Femur (tissue), 1 donor: ENCODE measurements at places on chromosomes 4 and X.

DNA sequence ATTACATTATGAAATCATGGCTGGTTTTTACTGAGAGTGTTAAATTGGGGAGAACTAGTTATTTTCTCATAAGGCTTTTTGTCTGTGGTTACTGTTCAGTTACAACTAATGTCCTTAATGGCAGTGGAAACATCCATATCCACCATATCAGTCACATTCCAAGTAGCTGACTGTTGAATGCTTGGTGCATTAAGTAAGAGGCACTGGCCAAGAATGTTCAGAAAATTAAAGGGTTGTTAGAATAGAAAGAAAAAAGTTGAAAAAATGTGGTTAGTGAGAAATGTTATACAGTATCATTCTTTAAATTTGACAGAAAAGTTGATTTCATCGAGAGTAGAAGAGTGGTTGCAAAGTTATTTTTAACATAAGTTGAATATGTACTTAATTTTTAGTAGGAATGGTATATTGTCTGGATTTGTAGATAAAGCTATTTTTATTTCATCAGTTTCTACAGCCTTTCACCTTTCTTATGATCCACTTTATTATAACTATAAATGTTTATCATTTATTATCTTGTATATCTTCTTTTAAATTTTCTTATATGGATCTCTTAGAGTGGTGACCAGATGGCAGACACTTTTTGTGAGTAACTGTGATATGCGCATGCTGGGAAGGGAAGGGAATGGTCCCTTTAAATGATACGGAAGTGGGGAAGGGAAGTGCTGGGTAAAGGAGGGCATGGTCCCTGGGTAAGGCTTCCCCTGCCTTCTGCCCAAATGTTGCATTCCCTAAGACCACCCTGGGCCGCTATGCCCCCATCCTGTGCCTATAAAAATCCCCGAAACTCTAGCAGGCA lies 2407.1 kb downstream of the ARAP2 start:
- no peak for DNase-seq

DNA sequence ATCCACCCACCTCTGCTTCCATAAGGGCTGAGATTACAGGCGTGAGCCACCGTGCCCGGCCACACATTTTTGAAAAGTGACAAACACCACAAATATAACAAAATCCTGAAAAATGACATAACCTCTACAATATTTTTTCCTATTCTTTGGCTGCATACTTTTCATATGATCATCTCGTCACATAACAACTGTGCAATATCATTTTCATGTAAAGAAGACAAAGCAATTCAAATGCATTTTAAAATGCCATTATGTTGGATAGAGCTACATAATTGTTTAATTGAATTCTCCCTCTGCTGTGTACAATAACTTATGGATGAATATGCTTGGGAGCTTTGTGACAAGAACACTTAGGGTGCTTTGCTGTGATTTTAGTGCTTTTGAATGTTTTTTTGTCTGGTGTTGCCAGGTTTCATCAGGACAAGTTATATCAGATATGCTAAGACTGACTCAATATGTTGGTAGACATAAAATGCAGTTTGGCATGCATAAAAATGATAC lies 132.9 kb downstream of the CHIC2 start:
- DNase-seq, result no peak

DNA sequence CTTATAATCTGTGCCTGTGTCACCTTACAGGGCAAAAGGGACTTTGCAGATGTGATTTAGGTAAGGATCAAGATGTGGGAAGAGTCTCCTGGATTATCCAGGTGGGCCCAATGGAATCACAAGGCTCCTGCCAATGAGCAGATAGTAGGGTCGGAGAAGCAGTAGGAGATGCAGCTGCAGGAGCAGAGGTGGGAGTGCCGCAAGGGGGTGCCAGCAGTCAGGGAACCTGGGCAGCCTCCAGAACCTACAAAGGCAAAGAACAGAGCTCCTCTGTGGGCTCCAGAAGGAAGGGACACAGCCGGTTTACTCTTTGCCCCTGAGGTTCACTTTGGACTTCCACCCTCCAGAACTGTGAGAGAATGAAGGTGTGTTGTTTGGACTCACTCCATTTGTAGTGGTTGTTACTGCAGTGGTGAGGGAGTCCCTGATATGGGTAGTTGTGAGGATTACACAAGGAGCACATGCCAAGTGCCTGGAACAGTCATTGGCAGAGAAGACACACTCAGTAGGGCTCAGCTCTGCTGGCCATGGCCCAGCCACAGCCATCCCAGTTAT lies 318.5 kb downstream of the EVC2 start:
- no peak for DNase-seq

GRCh38 chrX:150405576-150405975 lies 42.5 kb downstream of the MAMLD1 start:
- no peak for DNase-seq

- DNase-seq, result no peak
Observed at GRCh38 chrX:125404667-125405160, 85.0 kb downstream of the TEX13C start.

DNA sequence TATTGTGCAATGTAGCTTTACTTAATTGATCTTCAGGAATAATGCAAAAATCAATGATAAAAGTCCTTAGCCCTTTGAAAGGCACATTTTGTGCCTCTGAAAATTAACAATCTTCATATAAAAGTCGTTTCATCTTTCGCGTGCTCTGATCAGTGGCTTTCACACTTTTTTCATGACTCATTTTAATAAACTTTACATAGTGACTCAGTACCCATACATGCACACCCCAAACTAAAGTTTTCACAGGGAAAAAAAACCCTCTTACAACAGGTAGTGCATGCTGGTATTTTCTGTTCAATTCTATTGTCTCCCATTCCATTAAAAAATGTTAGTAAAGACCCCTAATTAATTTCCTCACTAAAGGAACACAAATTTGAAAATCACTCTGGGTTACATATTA lies 21.5 kb downstream of the RWDD4 start:
- no peak for DNase-seq

GRCh38 chr4:7402526-7402925 lies 32.2 kb downstream of the PSAPL1 start:
- no peak for DNase-seq

DNA sequence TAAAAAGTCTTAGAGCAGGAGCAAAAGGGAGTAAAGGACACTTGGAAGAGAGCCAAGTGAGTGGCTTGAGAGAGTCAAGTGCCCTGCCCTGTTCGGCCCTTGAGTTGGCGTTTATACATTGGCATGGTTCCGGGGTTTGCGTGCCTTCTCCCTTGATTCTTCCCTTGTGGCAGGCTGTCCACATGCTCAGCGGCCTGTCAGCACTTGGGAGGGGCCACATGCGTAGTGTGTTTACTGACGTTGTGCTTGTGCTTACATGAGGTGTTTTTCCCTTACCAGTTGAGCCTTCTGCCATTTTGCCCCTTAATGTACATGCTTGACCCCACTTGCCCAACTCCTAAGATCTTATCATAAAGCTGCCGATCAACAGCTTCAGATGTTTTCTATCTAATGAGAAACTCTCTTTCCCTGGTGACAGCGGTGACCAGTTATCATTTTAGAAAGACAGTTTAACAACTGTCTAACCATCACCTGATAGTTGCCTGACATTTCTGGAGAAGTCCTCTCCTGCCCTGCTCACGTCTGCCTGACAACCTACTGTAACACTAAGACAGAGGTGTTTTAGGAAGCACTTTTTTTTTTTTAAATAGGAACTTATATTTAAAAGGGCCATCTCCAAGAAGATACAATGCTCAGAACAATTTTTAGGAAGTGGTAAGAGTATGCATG lies 49.5 kb upstream of the GC start:
- no peak for DNase-seq

DNA sequence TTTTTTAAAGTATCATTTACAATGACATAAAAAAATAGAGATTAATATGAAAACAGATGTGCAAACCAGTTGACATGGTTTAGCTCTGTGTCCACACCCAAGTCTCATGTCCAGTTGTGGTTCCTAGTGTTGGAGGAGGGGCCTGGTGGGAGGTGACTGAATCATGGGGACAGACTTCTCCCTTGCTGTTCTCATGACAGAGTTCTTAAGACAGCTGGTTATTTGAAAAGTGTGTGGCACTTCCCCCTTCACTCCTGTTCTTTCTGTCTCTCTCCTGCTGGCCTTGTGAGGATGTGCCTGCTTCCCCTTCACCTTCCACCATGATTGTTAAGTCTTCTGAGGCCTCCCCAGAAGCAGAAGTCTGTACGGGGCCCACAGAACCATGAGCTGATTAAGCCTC lies 23.8 kb downstream of the CNOT6L start:
- DNase-seq, result no peak

- DNase-seq, result no peak
Observed at GRCh38 chr4:138821331-138821730, 194.2 kb upstream of the NOCT start.

DNA sequence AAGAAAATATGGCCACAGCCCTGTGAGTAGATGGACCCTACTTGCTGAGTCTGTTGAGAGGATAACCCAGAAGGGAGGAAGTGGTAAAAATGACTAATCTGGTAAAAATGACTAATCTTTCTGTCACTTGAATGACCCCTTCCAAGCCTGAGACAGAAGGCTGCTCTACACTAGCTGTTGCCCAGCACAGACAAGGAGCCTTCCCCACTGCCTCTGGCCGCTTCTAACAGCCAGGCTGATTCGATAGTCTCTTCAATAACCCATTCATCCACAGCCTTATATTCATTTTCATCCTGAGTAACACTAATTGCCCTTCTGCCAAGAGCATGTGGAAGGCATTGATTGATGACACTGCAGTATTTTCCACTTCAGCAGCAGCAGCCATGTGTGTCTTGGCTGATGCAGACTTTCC lies 18.4 kb downstream of the MAGEB17 start:
- no peak for DNase-seq

DNA sequence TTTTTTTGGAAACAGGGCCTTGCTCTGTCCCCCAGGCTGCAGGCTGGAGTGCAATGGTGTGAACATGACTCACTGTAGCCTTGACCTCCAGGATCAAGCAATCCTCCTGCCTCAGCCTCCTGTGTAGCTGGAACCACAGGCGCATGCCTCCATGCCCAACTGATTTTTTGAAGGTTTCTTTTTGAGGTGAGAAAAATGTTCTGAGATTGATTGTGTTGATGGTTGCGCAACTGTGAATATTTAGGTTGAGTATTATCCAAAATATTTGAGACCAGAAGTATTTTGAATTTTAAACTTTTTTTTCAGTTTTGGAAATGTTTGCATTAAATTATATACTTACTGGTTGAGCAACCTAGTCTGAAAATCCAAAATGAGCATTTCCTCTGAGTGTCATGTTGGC lies 2.6 kb upstream of the CCNI start:
- DNase-seq, result no peak

DNA sequence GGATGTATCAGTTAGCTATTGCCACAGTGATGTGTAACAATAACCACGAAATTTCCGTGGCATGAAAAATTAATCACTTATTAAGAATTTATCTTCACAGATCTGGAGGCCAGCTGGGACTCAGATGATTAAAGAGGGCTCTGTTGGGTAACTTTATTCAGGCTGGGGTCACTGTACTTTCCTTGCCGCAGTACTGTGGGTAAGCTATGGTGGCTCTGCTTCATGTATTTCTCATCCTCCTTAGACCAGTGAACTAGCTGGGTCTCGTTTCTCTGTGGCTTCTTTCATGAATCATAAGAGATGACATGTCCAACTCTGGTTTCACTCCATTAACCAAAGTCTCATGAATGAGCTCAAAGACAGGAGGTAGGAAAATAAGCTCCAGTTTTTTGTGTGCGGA lies 13.5 kb downstream of the TEX13B start:
- no peak for DNase-seq

DNA sequence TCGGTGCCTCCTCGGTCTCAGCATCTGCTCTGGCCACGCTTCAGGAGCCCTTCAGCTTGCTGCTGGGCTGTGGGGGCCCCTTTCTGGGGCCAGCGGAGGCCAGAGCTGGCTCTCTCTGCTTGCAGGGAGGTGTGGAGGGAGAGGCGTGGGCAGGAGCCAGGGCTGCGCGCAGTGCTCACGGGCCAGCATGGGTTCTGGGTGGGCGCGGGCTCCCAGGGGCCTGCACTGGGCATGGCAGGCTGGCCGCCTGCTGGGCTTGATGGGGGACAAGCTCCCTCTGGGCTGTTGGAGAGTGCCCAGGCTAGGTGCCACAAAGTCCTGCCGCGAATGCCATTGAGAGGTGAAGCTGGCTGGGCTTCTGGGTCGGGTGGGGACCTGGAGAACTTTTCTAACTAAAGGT lies 57.3 kb upstream of the AGA start:
- no peak for DNase-seq

DNA sequence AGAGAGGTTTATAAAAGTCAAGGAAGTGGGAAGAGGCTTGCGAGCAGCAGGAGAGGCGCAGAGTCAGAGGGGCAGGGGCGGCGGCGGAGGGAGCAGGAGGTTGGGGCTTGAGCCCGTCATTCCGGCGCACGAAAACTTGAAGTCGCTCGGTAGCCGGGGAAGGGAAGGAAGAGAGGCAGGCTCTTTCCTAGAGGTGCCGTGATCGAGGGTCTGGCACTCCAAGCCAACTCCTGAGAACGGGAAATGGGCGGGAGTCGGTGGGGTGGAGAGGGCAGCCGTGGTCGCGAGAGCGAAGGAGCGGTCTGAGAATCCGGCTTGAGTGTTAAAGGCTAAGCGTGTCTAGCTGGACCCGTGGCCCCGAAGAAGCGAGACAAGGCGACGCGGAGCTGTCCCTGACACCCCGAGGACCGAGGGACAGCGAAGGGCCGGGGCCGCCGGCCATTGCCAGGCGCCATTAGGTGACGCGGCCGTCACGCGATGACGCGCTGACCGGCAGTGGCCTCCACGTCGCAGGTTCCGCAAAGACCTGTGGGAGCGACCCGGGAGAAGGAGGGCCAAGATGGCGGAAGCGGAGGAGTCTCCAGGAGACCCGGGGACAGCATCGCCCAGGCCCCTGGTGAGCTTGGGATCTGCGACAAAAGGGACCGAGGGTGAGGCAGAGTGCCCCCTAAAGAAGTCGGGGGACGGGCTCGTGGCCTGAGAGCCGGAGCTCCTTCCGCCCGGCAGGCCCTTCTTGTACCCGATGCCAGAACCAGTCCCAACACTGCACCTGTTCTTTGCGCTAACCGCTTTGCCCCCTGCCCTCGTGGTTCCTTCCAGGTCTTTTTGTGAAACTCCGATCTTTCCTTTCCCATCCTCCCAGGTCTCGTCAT lies at the start of gene YIPF6:
Gene YIPF6, plus strand, starts transcription at position 544 of the 872 bp plus-strand sequence. Its CDS starts 16 bp downstream, at position 560.
- DNase-seq, result peak; percentile 89

- no peak for DNase-seq
Observed at GRCh38 chrX:47172971-47173792, 20.4 kb upstream of the UBA1 start.
